AG04449 (cell line): ENCODE measurements at places on chromosomes 2 and 18.

- DNase-seq: no peak
Observed at GRCh38 chr18:34921811-34922385, 119.3 kb upstream of the MAPRE2 start.

DNA sequence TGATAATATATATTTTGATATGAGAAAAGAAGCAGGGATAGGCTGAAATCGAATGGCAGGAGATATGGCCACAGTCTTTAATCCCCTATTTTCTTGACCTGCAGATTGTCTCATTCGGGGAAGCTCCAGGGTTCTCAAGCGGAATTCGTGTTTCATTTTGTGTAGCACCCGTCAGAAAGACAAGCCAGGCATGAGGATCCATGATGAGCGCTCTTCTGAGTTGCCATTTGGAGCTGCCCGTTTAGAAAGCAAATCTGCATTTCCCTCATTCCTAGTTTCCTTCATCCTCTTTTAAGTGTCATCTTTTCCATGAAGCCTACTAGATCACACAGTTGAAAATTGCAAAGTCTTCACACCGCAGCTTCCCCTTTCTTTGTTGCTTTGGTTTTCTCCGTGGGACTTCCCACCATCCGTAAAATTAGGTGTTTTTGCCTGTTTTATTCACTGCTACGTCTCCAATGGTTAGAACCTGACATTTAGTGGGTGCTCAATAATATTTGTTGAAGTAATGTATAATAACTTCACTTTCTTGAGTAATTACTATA, 16.9 kb downstream of the HNMT start:
- DNase-seq: no peak

DNA sequence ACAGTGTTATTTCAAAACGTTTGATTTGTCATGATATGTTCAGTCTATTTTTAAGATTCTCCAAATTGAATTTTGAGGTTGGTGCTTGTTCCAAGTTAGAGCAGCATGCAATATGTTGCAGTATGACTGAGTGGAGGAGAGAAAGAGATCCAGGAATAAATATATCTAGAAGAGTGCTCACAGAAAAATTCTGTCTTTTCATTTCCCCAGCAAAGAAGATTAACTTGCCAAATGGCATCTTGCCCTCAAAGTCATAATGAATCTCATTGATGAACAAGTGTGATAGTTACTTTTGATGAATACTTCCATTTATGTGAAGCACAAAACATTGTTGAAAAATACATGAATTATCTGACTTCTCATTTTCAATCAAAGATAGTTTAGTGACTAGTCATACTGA, 95.9 kb downstream of the KCNJ3 start:
- no peak for DNase-seq

- no peak for DNase-seq
Observed at GRCh38 chr2:63680455-63680854, 91.7 kb downstream of the MDH1 start.

GRCh38 chr2:30229596-30229995, 1.7 kb upstream of the LBH start:
- DNase-seq: no peak

GRCh38 chr18:58446391-58447060, 182.4 kb downstream of the ALPK2 start:
- no peak for DNase-seq

GRCh38 chr2:208135794-208136715, 6.4 kb upstream of the CRYGC start:
- no peak for DNase-seq

- DNase-seq: no peak
Observed at GRCh38 chr18:55064760-55065159, 105.5 kb upstream of the CCDC68 start.

GRCh38 chr2:202609381-202610145, 25.2 kb upstream of the FAM117B start:
- no peak for DNase-seq

DNA sequence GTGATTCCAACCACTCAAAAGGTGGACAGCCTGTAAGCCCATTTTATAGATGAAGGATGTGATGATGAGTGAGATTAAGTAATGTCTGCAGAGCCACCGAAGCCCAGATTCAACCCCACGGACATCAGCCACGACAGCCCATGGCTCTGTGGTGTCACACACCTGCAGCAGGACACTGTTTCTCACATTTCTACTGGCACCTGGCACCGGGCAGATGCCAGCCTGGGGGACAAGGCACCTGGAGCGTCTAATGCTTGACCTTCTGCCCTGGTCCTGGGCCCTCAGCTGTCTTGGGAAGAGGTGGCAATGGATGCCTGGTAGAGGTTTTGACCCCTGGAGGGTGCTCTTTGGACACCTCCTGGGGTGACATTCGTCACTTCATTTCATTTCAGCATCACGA, 176.3 kb downstream of the ANAPC1 start:
- DNase-seq: no peak

- DNase-seq: no peak
Observed at GRCh38 chr2:241456546-241456945, 51.8 kb downstream of the STK25 start.

- no peak for DNase-seq
Observed at GRCh38 chr2:64029116-64029665, 10.0 kb upstream of the VPS54 start.

- no peak for DNase-seq
Observed at GRCh38 chr2:188527141-188527540, 235.5 kb downstream of the GULP1 start.

- DNase-seq: no peak
Observed at GRCh38 chr18:10332452-10332851, 122.0 kb upstream of the APCDD1 start.

DNA sequence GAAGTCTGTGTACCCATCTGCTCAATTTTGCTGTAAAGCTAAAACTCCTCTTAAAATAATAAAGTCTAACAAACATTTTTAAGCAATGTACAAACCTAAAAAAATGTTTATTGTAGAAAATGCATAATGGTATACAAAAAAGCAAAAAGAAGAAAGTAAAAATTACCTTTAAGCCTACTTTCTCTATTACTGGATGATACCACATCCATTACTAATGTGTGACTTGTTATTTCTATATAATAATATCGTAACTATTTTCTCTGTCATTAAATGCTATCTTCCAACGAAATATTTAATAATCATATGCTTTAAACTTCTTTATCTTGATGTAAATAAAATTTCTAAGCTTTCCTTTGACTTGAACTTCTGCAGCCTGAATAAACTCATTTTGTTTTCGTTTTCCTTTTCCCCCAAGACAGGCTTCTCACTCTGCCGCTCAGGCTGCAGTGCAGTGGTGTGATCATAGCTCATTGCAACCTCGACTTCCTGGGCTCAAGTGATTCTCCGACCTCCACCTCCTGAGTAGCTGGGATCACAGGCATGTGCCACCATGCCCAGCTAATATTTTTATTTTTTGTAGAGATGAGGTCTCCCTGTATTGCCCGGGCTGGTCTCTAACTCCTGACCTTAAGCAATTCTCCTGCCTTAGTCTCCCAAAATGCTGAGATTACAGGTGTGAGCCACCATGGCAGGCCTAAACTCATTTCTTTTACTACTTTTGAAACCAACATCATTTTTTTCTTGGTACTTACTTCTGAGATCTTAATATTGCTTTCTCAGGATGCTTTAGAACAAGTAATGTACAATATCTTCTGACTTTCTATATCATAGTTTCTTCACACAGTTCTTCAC, 18.1 kb upstream of the DNAH7 start:
- no peak for DNase-seq

DNA sequence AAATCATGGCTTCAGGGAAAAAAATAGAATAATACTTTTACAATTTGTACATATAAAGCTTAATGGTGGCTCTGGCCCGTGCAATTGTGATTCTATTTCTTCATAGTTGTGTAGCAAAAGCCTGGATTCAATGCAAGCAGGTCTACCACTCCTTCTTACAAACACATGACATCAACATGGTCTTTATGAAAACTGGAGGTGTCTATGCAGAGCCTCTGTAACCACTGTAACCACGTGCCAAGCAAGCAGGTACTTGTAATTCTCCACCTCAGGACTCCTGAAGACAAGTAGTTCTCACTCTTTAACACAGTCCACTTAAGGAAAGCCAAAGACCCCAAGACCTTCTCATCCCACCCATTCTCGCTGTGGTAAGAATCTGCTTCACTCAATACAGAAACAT, 62.6 kb downstream of the METTL4 start:
- no peak for DNase-seq

- DNase-seq: peak; percentile 90
Observed at GRCh38 chr2:117856415-117857210, 42.1 kb downstream of the DDX18 start.

- no peak for DNase-seq
Observed at GRCh38 chr2:241941691-241942301, 72.3 kb downstream of the RTP5 start.

- DNase-seq: no peak
Observed at GRCh38 chr2:200772620-200773019, 39.1 kb upstream of the BZW1 start.

- DNase-seq: no peak
Observed at GRCh38 chr2:14614017-14614416, 18.5 kb upstream of the LRATD1 start.

DNA sequence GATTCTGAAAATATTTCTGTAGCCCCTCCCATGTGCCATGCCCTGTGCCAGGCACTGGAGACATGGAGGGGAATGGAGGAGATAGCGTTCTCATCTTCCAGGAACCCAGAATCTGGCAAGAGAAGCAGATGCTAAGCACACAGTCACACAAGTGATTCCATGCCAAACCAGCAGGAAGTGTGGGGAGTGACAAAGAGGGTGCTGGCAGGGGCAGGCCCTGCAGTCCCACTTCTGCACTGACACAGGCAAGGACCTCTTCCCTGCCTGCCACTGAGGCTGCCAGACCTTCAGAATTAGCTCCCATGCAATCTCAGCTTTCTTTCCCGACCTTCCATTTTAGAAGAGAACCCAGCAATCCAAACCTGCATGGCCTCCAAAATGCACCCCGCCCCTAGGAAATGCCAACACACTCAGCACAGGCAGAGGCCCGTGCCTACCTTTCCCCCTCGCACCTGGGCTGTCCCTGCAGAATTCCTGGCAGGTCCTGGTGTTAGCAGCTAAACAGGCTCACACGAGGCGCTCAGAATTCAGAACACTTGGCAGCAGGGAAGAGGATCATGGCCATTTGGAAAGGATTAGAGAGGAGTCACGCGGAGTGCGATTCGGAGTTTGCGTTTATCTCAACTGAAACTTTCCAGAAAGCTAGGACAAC, 155.3 kb downstream of the MSH2 start:
- no peak for DNase-seq

- no peak for DNase-seq
Observed at GRCh38 chr18:27136208-27136535, 48.9 kb downstream of the CHST9 start.

DNA sequence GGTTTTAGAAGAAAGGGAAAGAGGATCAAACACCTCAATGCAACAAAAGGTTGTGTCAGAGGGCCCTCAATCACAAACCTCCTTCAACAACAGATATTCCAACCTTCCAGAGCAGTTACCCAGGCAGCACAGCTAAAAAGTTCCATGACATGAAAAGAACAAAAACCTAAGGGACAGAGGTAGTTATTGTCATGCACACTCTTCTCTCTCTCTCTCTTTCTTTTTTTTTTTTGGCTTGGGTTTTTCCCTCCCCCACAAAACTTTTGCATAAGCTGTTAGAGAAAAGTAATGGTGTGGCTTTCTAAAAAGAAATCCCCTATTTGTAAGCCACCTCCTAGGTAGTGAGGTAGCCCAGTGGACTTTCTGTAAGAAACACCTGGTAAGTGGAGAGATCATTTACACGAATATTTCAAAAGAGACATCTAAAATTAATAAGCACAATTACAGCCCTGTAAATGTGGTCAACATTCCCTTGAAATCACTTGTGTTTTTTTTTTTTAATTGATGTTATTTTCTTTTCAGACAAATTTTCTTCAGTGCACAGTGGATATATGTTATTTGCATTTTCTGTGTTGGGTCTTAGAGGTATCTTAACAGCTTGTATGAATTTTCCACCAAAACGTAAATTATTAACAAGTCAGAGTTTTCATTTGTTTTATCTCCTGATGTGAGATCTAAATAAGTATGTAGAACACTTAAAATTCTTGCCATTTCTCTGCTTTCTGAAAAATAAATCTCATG, 48.4 kb downstream of the ZEB2 start:
- no peak for DNase-seq

DNA sequence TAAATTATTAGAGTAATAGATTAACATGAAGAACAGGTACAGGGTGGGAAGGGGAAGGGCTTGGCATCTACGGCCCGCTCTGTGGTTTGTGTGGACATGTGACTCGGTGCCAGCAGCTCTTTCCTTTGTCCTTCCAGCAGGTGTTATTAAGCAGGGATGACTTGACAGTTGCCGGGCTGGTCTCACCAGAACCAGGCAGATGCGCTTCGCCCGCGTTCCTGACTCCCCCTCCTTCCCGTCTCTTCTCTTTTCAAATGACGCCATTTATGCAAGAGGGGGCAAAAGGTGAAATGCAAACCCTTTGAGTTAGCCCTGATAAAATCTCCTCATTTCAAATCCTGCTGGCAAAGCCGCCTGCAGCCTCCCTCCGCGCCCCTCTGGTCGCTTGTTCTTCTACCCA, 38.9 kb upstream of the MGAT4A start:
- DNase-seq: no peak

DNA sequence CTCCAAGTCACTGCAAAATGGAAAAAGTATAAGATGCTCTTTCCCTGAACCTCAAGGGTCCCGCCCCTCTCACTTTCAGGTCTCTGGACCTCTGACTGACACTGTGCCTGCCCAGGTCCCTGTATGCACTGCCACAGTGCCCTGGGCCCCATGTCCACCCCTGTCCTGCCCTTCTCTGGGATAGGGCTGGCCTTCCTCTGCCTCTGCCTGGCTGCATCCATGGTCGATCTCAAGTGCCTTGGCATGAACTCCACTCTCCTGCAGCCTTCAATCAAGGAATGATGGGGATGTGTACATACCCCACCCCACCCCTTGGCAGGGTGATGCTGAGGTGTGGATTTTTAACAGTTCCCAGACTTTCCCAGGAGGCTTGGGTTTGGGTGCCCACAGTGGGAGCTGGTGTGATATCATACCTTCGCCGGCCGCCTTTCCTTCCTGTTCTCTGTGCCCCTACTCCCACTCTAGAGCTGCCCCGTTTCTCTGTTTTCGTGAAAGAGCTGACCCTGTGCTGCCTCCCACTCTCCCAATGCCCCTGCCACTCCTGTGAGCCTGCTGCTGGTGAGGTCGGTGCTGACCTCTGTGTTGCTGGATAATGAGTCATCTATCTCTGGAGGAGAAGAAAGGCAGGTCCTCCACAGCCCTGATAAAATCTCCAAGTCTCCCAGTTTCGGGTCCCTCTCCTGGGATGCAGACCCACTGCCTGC, 18.9 kb downstream of the PTPN18 start:
- DNase-seq: no peak

- DNase-seq: no peak
Observed at GRCh38 chr2:68671961-68672360, 28.6 kb downstream of the PROKR1 start.
